ENCODE measurements at places on chromosomes 2 and 18. TPM values are rescaled to one million over a fixed set of nuclear protein-coding genes. Genes with fewer than 3 reads are reported as not detected.

Gene PKDCC
- total RNA-seq = 114 TPM

Gene VAMP5
- 62.1 TPM for total RNA-seq

Gene CFAP221
- 0.51 TPM for total RNA-seq

DNA sequence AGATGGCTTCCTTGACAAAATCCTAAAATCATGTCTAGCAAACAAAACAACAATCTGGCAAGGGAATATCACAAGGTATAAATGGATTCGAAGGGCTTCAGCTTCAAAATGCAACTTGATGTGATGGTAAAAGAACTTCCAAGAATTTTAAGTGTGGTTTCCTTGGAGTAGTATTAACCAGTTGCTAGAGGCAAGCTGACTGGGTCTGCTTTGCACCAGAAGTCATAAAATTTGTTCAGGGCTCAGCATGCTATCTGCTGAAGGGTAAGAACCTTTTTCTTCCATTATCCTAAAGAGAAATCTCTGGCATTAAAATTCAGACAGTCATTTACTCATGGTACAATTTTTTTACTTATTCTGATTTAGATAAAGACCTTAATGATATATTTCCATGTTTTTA, 516.7 kb downstream of the TXNL1 start:
- no peak for DNase-seq

GRCh38 chr2:72824224-72824842, 1.5 kb downstream of the EXOC6B start:
- no peak for DNase-seq
